ENCODE measurements at places on chromosomes 4 and X.

GRCh38 chr4:150366487-150366999 lies 215.4 kb upstream of the MAB21L2 start:
- DNase-seq, result no peak

- no peak for DNase-seq
Observed at GRCh38 chrX:68835468-68835867, 6.6 kb downstream of the EFNB1 start.

- DNase-seq, result no peak
Observed at GRCh38 chr4:61200187-61200915, at the start of gene ADGRL3. TSS of gene ADGRL3 (plus strand) at chr4:61200326.

GRCh38 chr4:41212616-41213203 lies 1.6 kb downstream of the APBB2 start:
- DNase-seq, result no peak
